RPMI7951 (cell line): ENCODE measurements at places on chromosomes 12 and 14. TPM values are rescaled to one million over a fixed set of nuclear protein-coding genes. Genes with fewer than 3 reads are reported as not detected.
A peak's percentile ranks its signal among the peaks of the same experiment; 100 is the strongest.

- peak; percentile 66 for DNase-seq
Measured at GRCh38 chr14:52076334-52076733, 7.5 kb upstream of the NID2 start.

GALNT8 gene
- not detected in 2 replicates for total RNA-seq

DNA sequence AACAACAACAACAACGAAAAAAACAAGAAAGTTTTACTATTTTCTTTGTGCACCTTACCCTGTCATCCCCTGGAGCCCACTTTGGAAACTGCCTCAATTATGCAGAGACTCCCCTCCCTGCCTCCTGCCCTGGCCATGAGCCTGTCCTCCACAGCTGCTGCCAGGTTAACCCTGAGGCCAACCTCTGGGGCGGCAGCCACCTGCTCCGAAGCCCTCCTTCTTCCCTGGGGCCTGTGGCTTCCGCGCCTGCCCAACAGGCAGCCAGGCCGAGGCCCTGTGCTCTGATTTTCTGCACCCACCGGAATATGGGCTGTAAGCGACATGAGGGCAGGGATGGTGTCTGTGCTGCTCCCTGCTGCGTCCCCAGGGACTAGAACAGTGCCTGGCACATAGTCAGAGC, 183.0 kb downstream of the CALM1 start:
- DNase-seq: no peak

ADAM21 gene
- total RNA-seq: 0.68 and 1.6 TPM in 2 replicates

DNA sequence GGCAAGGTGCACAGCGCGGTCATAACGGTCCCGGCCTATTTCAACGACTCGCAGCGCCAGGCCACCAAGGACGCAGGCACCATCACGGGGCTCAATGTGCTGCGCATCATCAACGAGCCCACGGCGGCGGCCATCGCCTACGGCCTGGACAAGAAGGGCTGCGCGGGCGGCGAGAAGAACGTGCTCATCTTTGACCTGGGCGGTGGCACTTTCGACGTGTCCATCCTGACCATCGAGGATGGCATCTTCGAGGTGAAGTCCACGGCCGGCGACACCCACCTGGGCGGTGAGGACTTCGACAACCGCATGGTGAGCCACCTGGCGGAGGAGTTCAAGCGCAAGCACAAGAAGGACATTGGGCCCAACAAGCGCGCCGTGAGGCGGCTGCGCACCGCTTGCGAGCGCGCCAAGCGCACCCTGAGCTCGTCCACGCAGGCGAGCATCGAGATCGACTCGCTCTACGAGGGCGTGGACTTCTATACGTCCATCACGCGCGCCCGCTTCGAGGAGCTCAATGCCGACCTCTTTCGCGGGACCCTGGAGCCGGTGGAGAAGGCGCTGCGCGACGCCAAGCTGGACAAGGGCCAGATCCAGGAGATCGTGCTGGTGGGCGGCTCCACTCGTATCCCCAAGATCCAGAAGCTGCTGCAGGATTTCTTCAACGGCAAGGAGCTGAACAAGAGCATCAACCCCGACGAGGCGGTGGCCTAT, 875 bp downstream of the HSPA2 start:
- no peak for DNase-seq

- DNase-seq: no peak
Measured at GRCh38 chr12:120938496-120938895, 34.3 kb upstream of the SPPL3 start.

DCAF5 gene
- 10.5 and 11.5 TPM in 2 replicates for total RNA-seq

DNA sequence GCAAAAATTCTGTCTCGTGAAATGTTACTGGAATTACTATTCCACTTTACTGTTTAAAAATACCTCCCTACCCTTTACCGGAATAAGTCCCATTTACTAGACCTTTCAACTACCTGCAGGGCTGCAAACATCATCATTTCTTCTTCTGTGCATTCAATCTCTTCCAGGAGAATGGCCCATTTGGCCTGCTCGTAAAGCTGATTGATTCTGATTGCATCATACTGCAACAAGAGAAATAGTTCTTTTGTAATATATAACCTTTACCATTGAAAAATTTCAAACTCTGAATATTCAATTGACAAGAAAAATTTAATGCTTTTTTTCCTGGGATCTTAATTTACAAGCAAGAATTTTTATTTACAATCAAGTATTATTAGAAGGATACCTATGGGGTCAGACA, 72.4 kb downstream of the FERMT2 start:
- no peak for DNase-seq

RIPK3 gene
- total RNA-seq: 0.60 and 1.3 TPM in 2 replicates

DNA sequence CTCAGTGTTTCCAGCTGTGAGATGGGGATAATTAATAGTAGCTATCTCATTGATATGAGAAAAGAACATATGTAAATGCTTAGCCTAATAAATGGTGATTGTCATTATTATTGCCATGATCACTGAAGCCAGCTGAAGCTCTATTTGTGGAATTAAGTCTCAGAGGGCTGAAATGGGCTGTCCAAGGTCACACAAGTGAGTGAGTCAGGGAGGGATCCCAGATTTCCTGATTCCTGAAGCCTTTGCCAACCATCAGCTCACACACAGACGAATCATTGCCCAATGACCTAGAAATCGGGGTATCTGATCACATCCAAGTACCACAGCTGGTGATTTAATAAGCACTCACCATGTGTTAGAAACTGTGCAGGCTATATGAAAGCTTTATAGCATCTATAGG, 21.6 kb upstream of the TMEM229B start:
- DNase-seq: peak; percentile 22

ALG10B gene
- 3.6 and 4.0 TPM in 2 replicates for total RNA-seq

PPP1R36 gene
- 0.48 and 0.78 TPM in 2 replicates for total RNA-seq

DNA sequence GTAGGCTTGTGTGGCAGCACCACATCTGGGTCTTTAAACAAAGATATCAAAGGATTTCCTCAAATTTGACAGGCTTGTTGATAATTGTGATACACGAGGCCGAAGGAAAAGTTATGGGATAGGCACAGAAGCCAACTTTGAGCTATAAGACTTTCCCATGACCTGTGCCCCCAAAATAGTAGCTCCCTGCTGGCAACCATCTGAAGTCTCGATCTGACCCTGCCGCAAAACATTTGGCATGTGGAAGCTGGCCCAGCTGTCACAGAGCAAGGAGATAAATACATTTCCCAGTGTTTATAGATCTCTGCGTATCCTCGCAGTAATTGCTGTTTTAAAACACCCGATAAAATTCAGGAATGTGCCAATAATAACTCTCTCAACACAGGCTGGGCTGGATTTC, 26.4 kb upstream of the RGS6 start:
- DNase-seq: no peak

DNA sequence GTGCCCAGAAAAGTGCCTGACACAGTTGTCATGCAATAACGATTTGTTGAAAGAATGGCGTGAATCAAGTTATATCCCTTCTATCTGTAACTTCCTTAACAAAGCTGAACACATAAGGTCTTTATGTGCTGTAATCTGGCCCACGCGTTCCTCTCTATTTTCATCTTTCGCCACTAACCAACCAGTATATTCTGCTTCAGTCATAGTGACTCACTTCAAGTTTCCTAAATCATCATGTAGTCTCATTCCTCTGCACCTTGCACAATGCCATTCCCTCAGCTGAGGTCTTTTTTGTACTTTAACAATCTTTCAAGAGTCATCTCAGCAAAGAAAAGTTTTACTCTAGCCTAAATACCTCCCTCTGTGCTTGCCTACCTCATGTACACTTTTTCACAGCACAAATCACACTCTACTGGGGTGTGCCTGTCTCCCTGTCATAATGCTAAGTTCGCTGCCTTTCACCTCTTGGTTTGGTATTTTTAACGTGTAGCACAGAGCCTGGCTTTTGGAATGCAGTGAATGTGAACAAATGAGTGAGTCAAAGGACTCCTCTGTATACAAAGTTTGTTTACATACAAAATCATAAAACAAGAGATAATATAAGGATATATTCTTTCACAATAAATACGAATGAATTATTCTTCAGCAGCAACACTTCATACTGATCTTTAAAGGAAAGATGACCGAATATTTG, 2.9 kb upstream of the CMAS start:
- peak; percentile 14 for DNase-seq

- DNase-seq: no peak
Measured at GRCh38 chr14:93099196-93099595, 16.5 kb downstream of the ITPK1 start.

TSHR gene
- not detected in 2 replicates for total RNA-seq

DHH gene
- total RNA-seq: not detected in 2 replicates

ACSM4 gene
- total RNA-seq: not detected in 2 replicates

GRCh38 chr12:57309420-57309819, 58.4 kb upstream of the STAC3 start:
- no peak for DNase-seq

AMN gene
- total RNA-seq: not detected in 2 replicates

DNA sequence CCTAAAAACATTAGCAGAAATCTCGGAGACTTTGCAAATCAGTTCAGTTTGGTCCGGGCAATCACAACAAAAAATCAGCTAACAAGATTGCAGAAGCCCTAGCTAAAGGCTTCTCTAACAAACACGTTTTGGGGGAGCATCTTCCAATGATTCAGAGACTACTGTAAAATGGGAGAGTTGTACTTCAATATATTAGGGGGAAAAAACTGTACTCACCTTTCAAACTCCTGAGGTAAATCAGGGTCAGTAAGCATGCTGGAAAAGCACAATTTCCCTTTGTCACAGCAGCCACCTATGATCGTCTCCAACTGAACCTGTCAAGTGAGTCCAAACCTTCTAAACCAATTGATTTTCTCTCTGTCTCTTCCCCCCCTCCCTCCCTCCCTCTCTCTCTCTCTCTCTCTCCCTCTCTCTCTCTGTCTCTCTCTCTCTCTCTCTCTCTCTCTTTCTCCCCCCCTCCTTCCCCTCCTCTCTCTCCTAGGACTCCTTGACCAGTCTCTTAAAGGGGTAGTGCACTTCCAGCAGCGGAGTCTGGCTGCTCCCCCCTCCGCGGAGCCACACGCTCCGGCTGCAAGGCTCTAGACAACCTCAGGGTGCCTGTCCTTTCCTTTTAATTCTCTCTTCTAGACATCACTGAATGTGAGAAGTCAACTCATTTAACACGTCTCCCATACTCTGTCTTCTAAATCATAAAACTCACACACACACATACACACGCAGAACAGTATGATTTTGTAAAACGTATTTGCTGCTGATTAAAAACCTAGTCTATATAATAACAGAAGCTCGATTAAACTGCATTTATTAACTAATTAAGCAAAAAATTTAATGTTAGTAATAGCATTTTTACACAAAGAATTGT, at the start of gene SOX5:
SOX5 (minus strand) TSS at position 323 of the 862 bp plus-strand sequence; CDS start at position 254, 69 bp downstream.
- peak; percentile 29 for DNase-seq

GRCh38 chr12:8817856-8818255, 4.6 kb upstream of the A2ML1 start:
- DNase-seq: no peak

IL31 gene
- total RNA-seq: not detected in 2 replicates

ACTR6 gene
- total RNA-seq: 24.7 and 32.0 TPM in 2 replicates

DNA sequence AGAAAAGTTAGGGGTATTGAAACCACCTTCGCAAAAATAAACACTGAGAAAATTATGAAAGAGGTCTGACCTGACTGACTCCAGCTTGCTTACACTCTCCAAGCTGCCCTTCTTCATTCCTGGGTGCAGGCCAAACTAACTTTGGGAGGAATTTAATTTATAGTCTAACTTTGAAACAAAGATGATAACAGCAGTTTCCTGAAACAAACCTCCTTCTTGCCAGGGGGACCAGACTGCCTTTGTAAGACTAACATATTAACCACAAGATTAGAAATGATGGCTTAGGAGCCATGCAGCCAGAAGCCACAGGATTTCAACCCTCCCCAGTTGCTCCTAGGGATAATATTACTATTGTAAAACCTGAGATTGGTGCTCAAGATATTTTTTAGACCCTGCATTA, 13.8 kb upstream of the EEA1 start:
- peak; percentile 71 for DNase-seq

RND1 gene
- total RNA-seq: 0.29 TPM in 1 of 2 replicates, not detected in the other

FGD6 gene
- 2.5 and 3.4 TPM in 2 replicates for total RNA-seq

GRCh38 chr12:110995016-110995415, 74.6 kb upstream of the MYL2 start:
- DNase-seq: no peak

TMEM233 gene
- total RNA-seq: 0.48 and 0.59 TPM in 2 replicates

DNA sequence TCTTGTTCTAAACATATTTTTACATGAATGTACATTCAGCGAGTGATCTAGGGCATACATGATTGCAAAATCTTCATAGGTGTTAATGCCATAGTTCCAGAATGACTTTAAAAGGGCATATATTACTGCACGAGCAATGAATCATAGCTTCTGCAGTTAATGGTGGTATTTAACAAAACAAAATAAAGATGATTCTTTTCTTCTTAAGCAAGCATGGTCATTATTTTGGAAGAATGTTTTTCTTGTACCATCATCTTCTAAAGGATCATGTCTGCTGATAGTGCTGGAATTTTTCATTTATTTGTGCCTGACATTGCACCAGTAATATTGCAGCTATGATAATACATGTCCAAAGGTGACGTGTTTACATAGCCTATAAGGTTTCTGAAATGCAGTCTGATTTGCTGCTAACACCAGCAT, 388.6 kb downstream of the CCDC91 start:
- no peak for DNase-seq

AKAP5 gene
- total RNA-seq: 0.36 and 0.59 TPM in 2 replicates

DNA sequence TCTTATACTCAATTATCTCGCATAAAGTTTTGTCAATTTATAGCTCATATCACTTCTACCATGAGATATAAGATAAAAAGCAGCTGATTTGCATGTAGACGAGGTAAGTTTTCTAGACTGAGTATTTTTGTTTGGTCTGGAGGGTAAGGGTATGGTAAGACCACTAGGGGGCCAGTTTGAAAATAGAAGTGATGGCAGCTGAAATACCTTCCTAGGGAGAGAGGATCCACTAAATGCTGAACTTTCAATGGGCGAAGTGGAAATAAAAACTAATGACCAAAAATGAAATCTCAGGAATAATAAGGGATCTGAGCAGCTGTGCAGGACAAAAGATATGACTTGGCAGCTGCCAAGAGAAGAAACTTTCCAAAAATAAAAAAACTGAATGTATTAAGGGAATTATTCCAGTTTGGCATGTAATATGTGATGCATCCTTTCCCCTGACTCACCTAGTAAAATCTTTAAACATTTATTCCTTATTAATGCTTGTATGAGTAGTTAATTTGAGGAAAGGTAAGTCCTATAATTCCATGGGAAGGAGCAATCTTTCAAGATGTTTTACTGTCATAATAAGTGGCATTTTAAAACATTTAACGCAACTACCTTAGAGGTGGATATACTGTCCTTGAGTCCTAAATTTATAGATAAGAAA, 754.5 kb downstream of the C12orf50 start:
- peak; percentile 2 for DNase-seq
